NCI-H1105 (cell line): ENCODE measurements at places on chromosomes 2 and 18.
A peak's percentile ranks its signal among the peaks of the same experiment; 100 is the strongest.

DNA sequence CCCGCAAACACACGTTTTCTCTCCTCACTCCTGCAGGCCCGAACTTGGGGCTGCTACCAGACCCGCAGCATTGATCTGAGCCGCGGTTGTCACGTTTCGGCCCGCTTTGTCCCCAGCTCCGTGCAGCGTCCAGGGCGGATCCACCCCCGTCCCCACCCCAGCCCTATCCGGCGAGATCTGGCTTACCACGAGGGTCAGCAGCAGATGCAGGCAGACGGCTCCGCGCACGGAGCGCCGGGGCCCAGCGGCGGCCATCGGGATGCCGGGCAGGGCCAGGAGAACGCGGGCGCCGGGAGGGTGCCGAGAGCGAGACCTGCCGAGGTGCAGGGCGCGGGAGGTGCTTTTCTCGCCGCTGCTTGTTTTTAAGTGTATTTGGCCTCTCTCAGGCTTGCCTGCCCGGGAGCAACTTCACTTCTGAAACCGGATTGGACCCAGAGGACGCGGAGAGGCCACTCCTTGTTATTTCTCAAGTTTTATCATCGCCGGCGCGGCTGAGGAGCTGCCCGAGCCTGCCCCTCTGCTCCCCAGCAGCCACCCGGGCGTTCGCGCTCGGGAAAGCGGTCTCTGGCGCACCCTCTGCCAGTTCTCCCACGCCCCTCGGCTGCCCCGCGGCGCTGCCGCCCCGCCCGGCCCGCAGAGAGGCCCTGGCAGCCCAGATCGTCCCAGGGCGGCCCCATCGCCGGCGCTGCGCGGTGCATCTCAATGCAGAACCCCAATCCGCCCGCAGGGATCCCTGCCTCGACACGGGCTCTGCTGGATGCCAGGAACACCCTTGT lies at the start of gene DSC3:
TSS of gene DSC3 (minus strand) at position 337 of the 776 bp plus-strand sequence. CDS start at position 255, 82 bp downstream.
- DNase-seq, result no peak

- peak; percentile 52 for DNase-seq
These were observed 1036.5 kb upstream of the FANCL start for GRCh38 chr2:59277671-59278070.

DNA sequence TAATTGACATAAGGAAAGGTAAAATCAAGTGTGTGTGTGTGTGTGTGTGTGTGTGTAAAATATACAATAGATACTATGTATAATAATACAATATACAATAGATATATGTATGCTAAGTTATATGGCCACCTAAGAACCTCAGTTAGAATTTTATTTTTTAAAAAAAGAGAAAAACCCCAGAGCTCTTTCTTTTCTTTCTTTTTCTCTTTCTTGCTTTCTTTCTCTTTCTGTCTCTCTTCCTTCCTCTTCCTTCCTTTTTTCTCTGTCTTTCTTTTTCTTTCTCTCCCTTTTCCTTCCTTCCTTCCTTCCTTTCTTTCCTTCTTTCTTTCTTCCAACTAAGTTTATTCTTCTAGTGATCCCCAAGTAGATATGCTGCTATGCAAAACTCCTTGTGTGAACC lies 64.6 kb upstream of the FN1 start:
- no peak for DNase-seq

DNA sequence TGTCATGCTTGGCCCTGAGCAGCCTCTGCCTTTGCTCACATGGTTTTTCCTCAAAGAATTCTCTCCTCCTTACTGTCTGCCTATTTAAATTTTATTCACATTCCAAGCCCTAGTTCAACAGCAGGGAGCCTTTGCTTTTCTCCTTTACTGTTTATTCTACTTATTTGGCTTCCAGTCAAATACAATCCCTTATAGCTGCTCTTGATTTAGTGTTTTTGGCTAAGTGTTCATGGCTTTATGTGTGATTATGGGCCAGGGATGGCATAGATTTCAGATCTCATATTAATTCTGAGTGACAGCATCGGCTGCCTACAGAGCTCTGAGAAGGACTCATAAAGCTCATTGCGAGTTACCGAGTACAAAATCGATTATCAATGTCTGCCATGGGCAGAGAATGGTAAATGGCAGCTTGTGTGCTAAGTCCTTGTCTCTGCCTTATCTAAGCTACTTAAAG lies 106.7 kb downstream of the METTL8 start:
- DNase-seq, result no peak

DNA sequence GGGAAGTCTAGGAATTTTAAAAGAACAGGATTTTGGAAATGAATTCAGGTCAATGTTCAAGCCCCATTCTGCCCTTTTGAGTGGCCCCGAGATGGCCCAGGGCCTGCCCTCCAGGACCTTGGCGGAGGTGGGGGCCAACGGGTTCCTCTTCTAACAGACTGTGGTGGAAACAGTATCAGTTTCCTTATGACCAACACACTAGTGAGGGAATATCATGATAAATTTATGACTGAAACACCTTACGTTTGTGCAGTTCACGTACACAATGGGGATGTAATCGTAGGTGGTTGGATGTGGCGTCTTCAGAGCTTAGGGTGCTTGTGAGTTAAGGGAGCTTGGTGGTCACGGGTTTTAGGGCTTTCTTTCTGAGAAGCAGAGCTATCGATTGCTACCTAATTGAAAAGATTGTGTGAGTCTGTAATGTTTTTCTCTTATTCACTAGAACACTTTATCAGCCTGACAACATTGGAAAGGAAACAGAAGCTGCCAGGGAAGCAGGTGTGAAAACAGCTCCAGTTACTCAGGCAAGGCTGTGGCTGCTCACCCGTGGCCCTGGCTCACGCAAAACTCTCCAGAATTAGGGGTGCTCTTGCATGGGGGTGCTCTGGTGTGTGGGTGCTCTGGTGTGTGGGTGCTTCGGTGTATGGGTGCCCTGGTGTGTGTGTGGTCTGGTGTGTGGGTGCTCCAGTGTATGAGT lies 165.3 kb downstream of the SNTG2 start:
- no peak for DNase-seq

DNA sequence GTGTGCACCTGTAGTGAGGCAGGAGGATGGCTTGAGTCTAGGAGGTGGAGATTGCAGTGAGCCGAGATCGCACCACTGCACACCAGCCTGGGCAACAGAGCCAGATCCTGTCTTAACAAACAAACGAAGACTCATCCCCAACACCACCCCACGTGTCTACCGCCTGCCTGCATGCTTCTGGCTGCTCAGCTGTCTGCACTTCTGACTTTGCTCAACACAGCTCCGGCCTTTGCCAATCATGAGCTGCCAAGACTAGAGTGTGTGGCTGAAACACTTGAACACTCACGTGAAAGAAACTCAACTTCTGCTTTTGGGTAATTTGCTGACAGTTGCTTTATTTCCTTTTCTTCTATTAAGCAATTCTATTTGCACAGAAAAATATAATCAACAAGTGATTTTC lies 32.1 kb upstream of the SP3 start:
- DNase-seq, result no peak

DNA sequence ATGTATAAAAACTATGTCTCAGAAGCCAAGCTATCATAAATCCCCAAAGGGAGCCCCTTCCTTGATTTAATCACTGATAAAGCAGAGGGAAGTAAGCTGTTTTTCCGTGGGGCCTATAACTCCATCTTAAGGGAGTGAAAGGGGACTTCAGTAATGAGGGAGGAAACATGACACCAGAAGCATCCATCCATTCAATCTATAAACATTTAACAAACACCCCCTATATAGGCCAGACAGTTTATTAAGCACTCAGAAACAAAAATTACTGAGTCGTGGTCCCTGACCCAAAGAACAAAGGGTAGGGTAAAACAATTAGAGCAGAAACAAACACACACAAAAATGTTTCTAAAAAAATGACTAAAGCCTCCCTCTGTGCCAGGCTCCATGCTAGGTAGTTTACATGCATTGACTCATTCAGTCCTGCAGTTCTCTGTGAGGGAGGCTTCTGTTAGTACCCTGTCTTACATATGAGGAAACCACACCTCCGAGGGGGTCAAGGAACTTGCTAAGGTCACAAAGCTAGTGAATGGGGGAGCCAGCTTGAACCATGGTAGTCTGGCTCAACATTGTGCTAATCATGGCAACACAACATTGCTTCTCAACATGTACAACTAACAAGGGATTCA lies 472.1 kb downstream of the CDH2 start:
- no peak for DNase-seq

GRCh38 chr2:195652911-195653310 lies 4.1 kb upstream of the SLC39A10 start:
- no peak for DNase-seq

GRCh38 chr2:64640153-64641044 lies 13.3 kb downstream of the SERTAD2 start:
- no peak for DNase-seq

DNA sequence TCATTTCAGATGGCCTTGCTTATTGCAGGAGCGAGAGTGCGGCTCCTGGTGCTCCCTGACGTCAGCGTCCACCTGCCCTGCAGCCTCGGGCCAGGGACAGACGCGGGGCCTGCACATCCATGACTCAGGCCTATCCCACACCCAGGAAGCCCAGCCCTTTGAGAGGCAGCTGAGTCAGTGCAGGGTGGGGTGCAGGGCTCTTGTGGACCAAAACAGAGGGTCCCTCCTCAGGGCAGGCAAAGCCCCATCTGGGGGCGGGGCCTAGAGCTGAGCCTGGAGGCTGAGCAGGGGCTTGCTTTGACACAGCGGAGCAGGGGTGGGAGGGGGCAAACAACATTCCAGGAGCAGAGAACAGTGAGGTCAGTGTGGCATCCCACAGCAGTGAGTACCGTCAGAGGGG lies 7.7 kb upstream of the ARHGEF4 start:
- DNase-seq, result no peak

GRCh38 chr2:129763966-129764365 lies 215.5 kb upstream of the RAB6C start:
- DNase-seq, result no peak

GRCh38 chr2:64330281-64331113 lies 123.5 kb upstream of the LGALSL start:
- peak; percentile 91 for DNase-seq

GRCh38 chr2:6864923-6865345 lies 773 bp downstream of the CMPK2 start:
- no peak for DNase-seq

DNA sequence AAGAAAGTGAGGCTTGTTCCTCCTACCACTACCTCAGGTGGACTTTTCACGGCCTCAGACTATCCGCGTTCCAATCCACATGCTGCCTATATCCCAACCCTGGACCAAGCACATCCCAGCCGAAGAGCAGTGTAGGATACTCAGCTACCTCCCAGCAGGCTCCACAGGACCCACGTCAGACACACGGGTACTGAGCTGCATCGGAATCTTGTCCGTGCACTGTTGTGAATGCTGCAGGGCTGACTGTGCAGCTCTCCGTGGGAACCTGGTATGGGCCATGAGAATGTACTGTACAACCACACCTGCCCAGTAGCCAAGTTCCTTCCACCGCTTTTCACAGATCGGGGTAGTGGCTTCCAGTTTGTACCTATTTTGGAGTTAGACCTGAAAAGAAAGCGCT lies 22.3 kb downstream of the IL37 start:
- DNase-seq, result no peak

DNA sequence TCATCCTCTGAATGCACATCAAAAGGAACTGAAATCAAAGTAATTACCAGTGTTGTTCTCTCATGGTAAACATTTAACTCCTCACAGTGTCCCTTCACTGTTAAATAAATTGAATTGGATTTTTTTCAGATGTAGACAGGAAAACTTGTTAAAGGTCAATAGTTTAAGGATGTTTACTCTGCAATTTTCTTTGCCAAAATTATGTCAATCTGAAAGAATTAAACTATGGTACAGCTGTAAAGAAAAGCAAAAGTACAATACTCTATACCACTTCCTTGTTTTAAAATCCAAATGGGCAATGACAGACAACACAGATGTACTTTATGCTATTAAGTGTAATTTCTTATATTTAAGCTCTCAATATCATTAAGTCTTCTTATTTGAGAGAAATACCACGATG lies 153.2 kb downstream of the WDPCP start:
- no peak for DNase-seq

- no peak for DNase-seq
These were observed 22.1 kb downstream of the B3GNT2 start for GRCh38 chr2:62217970-62218369.

GRCh38 chr2:219252900-219253752 lies at the start of gene TUBA4B:
Gene TUBA4B, plus strand, starts transcription at chr2:219253243. Its CDS starts 165 bp downstream, at chr2:219253408.
- no peak for DNase-seq

DNA sequence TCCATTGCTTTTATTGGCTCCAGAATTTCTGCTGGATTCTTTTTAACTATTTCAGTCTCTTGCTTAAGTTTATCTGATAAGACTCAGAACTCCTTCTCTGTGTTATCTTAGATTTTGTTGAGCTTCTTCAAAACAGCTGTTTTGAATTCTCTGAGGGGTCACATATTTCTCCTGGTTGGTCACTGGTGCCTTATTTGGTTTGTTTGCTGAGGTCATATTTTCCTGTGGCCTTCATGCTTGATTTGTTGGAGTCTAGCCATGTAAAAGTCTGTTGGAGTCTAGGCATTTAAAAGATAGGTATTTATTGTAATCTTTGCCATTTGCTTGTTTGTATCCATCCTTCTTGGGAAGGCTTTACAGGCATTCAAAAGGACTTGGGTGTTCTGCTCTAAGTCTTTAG lies 398.7 kb downstream of the DSEL start:
- DNase-seq, result no peak

- peak; percentile 37 for DNase-seq
These were observed 19.8 kb downstream of the EVX2 start for GRCh38 chr2:176063958-176064357.

DNA sequence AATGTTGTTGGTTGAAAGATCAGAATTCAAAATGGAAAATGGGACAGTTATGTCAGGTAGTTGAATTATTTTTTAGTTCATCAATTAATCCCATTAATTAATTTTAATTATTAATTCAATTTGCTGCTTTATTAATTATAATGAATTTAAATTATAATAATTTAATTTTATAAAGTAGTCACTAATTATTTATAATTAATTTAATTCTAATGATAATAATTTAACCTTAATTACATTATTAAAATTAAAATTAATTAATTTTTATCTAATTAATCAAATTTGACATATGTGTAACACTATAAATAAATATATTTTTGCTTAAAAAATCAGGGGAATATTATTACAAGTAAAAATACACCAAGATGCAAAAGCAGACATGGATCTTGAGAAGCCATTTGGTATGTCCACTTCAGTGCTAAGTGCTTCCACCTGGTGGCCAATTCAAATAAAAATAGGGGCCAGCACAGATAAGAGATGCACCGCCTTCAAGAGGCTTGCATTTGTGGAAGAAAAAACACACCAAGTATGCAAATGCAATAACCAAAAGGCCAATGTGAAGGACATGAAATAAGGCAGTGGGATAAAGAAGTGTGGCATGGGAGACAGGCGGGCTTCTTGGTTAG lies 73.2 kb downstream of the MBP start:
- DNase-seq, result no peak

DNA sequence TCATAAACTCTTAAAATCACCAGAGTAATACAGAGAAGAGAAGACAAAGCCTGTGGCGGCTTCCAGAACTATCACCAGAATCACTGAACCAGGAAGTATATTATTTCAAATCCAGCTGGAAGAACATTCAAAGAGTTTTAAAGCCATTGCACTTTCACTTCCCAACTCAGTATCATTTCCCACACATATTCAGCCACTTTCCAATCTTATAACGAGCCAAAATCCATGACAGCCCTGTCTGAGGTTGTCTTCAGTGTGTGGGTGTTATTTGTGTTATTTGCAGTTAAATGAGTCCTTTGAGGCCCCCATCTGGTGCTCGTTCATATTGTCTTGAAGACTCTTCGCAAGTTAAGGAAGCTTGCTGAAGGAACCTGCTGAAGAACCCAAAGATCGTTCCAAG lies 559.9 kb downstream of the TSN start:
- DNase-seq, result no peak

GRCh38 chr18:10822456-10822855 lies 296.6 kb downstream of the NAPG start:
- no peak for DNase-seq

- no peak for DNase-seq
These were observed 16.9 kb downstream of the C2orf74 start for GRCh38 chr2:61178603-61179545.

GRCh38 chr2:419687-420317 lies 131.9 kb upstream of the ALKAL2 start:
- DNase-seq, result no peak
